ENCODE measurements at places on chromosomes 5 and 9. TPM values are rescaled to one million over a fixed set of nuclear protein-coding genes. Genes with fewer than 3 reads are reported as not detected.

- DNase-seq = no peak
Observed at GRCh38 chr5:65070026-65070425, 301.3 kb downstream of the CWC27 start.

DNA sequence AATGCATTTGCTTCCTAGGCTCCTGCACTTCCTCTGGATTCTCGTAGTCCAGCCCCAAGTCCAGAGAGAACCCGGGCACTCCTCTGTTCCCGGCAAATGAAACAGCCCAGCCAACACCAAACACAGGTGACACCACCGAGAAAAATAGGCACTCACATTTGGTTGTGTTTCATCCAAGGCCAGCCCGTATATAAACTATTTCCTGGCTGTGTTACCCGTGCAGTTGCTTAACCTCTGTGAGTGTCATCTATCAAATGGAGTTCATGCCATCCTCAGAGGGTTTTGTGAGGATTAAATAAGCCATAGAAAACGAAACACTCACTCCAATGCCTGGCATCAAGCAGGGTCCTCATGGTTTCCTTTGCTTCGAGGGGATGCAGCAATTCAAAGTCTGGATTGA lies 115.2 kb downstream of the BOD1 start:
- no peak for DNase-seq

GRCh38 chr9:26786564-26786963 lies 106.0 kb downstream of the CAAP1 start:
- no peak for DNase-seq

DNA sequence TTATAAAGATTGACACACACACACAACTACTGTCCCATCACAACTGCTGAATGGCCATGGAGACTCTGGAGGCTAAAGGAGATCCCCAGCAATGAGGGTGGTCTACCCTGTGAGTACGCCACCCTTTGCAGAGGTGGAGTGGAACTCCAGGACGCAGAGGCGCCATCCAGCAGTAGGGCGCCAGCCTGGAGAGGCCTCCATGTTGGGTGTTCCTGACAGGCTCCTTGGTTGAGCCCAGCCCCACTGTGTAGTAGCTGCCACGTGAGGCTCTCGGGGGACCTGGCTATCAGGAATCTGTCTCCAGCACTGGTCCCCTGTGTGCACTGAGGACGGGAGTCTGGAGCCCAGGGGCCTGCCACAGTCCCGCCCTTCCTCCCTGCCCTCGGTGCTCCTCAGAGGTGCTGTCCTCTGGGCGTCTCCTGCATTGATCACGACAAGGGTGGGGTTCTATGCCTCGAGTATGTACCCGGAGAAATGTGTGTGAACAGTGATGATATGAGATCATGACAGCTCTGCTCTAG lies 72.3 kb downstream of the DAP start:
- no peak for DNase-seq

The ARL14EPL gene
- not detected for polyA plus RNA-seq

The ZNF169 gene
- polyA plus RNA-seq = 1.5 TPM

The PRR7 gene
- polyA plus RNA-seq = 1.6 TPM

DNA sequence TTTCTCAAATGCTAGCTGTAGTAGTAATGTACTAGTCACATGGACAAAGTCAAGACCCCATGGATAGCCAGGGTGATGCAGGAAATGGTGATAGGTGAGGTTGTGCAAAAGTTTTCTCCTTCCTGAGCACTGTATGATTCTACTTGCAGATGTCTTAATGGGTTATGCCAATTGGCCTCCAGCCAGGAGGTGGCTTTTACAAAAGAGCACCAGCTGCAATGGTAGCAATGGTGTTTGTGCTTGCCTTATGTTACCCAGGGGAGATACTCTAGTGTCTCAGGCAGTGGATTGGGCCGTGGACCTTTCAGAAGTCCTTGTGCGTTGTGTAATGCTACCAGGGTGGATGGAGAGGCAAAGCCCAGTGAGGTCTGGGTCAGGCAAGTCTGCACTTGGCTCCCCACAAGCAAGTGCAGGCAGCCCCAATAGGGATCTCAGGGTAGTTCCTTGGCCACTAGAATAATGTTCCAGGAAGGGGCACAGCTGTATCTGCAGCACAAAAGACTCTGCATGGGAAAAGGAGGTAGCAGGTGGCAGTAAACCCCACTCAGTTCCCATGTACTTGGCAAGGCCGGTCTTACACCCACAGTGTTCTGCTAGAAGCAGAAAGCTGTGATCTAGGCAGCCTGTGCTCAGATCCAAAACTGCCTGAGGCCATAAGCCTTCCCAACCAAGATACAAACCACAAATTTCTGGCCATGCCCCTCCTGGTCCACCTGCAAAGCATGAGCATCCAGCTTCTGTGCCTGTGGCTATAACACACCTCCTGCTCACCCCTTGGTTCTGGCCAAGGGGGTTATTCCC lies 46.4 kb upstream of the EDIL3 start:
- no peak for DNase-seq
